ENCODE measurements at places on chromosomes 12 and 14.

DNA sequence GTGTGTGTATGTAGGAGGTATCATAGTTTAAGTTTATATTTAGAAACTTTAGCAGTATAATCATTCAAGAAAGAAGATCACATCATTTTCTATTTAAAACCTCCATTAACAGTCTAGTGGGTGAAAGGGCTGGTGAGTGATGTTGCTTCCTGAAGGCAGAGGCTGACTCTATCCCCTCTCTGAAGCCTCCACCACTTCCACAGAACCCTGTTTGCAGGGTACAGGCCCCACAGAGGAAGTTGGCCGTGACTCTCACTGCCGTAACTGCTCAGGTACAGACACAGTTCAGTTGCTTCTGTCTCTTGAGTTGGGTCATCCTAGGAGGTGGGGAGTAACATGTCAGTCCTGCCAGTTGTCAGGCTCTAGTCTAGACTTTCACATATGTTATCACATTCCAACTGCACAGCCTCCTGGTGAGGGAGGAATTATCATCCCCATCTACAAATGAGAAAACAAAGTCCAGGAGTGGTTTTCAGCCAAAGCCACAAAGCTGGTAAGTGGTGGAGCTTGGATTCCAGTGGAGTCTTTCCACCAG, 31.5 kb downstream of the CFL2 start:
- no peak for DNase-seq

- DNase-seq, result no peak
Measured at GRCh38 chr12:15469356-15469755, 147.0 kb downstream of the PTPRO start.

GRCh38 chr14:64501411-64502171, 2.0 kb downstream of the ZBTB25 start:
- peak; percentile 61 for DNase-seq

DNA sequence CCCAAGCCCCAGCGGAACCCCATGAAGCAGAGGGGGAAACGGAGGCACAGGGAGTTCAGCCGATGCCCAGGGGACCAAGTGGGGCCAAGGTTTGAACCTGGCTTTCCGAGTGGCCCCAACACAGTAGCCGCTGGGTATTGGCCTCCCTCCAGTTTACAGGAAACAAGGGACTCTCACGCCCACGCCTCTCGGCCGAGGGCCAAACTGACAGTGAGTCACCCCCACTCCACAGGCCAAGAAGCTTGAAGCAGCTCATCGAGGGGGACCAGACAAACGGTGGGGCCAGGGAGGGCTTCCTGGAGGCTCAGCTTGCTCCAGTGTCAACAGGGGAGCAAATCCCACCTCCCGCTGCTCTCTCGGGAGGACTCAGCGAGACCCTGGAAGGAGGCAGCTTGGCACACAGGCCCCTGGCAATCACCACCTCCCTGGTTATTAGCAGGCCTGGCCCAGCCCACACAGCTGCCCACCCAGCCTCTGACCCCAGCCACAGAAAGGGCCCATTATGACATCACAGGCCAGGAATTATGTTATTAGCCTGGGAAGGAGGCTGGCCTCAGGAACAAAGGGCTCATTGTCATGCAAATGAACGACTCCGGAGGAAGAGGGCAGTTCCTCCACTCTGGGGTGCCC, 54.6 kb downstream of the NCOR2 start:
- DNase-seq, result peak; percentile 91

DNA sequence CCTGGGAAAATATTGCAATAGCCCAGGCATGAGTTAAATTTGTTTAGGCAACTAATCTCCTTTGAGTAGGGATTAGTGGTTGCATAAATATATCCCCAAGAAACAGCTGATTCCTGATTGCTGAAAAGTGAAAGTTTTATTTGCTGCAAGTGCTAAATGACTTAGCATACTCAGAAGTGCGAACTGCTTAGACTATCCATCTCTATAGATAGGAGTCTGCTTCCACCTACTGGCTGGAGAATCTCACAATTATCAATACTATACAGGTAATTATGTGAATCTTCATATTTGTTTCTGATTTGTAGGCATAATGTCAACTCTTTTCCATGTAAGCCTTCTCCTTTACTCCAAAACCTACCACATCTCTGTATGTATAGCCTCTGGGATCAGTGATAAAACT, 12.0 kb upstream of the SLCO1B3 start:
- DNase-seq, result no peak

DNA sequence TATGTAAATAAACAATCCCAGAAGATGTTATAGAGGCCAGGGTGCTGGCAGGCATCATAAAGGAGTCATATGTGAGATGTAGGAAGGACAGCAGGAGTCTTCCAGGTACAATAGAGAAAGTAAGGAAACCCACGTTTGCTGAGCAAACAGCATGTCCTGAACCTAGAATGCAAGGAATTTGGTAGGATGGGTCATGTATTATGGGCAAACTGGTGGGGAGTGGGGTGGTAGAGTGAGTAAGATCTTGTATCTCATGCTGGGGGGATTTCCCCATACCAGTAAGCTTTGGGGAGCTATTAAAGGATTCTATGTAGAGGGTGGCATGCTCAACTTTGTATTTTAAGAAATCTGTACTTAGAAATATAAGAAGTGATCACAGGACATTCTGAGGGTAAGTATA, 41.0 kb downstream of the CDKL1 start:
- DNase-seq, result no peak

GRCh38 chr12:6553051-6553868, 2.6 kb downstream of the IFFO1 start:
- peak; percentile 60 for DNase-seq

DNA sequence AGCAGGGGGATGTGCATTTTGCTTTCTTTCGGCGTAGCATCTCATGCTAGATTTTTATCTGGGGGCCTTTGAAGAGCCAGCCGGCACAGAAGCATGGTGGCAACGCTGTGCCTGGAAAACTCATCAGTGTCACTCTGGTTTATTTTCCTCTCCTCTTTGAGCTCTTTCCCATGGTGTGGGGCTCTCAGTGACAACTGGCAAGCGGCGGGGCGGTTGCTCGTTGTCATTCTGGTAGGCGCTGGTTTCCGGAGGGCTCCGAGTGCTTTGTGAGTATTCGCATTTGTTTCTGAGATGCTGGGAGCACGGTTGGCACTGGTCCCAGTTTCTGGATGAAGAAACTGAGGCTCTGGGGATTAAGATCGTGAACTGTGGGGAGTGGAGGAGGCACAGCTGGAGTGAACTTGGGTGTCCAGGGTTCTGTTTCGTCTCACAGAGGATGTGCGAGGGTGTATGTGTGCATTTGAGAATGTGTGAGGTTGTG, 23.3 kb downstream of the TPCN1 start:
- peak; percentile 76 for DNase-seq

- DNase-seq, result no peak
Measured at GRCh38 chr14:67650694-67651093, 23.7 kb downstream of the VTI1B start.

- no peak for DNase-seq
Measured at GRCh38 chr14:23641180-23641914, 5.2 kb downstream of the DHRS2 start.

DNA sequence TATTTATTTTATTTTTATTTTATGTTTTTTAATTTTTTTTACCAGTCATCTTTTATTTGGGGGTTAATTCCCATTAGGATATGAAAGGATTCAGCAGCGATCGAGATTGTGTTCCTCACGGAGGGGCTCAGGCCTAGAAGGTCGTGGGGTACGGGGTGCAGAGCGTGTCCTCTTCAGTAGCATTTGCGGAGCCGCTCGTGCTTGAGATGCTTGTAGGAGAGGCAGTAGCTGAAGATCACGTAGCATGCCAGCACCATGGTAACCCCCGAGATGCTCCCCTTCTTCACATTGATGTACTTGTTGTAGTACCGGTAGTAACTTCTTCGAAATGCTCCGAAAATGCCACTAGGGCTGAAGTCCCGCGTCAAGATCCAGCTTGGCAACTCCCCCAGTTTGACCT, 40.5 kb upstream of the PLEKHG6 start:
- no peak for DNase-seq

DNA sequence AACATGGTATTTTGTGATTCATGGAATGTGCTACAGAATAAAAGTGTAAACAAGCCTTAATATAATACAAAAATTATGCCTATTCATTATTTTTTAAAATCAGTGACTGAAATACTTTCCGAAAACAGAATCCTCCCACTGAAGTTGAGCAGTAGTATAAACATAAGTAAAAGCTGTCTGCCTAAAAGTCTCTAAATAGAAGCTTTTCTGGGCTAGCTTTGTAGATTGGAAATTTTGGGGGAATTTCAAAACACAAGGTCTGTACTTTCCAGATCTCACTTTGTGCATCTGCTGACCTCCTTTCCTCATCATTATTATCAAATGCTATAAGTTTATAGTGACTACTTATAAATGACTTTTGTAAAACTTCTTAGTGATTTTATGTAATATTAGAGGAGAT, 80.4 kb upstream of the TRHDE start:
- no peak for DNase-seq

- DNase-seq, result no peak
Measured at GRCh38 chr12:116916122-116916521, 5.4 kb downstream of the FBXW8 start.

DNA sequence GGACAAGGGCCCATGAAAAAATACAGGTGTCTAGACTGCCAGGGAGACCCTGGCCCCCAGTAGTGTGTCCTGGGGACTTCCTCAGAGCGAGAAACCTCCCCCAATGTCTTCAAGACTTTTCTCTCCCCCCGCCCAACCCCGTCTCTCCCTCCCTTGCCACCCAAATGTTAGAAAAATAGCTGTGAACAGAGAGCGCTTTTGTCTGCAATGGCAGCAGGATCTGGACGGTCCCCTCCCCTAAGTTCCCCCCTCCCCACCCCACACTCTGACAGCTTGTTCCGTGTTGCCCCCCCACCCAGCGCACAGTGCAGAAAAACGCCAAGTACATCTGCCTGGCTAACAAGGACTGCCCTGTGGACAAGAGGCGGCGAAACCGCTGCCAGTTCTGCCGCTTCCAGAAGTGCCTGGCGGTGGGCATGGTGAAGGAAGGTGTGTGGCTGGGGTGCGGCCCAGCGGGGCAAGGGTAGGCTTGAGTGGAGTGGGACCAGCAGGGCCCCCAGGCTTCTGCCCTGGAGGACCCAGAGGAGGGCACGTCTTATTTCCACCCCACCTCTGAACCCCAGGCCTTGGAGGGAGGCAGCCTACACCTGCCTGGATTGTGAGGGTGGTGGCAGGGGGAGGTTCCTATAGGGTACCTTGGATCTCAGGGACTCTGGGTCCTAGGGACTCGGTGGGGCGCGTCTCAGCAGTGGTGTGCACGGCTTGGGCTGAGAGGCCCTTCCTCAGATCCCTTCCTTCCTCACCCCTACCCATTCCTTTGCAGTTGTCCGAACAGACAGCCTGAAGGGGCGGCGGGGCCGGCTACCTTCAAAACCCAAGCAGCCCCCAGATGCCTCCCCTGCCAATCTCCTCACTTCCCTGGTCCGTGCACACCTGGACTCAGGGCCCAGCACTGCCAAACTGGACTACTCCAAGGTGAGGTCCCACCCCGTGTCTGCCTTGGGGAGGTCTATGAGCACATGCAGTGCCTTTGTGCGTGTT, 4.8 kb downstream of the NR4A1 start:
- no peak for DNase-seq

DNA sequence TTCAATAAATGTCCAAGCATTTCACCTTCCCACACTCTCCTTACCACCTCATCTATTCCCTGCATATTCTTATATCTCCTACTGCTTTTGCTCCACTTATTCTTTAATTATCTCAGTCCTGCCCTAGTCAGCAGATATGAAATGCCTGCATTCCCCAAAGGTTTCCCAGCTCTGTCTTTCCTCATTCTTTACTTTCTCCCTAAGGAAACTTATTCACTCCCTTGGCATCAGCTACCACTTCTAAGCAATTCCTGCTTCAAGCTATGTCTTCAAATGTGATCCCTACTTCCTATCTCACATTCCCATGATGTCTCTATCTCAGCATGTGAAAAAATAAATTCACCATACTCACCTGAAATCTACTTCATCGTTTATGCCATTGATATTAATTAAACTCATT, 111.8 kb downstream of the CAPZA3 start:
- no peak for DNase-seq

GRCh38 chr14:52583544-52583943, 30.9 kb downstream of the GPR137C start:
- no peak for DNase-seq

DNA sequence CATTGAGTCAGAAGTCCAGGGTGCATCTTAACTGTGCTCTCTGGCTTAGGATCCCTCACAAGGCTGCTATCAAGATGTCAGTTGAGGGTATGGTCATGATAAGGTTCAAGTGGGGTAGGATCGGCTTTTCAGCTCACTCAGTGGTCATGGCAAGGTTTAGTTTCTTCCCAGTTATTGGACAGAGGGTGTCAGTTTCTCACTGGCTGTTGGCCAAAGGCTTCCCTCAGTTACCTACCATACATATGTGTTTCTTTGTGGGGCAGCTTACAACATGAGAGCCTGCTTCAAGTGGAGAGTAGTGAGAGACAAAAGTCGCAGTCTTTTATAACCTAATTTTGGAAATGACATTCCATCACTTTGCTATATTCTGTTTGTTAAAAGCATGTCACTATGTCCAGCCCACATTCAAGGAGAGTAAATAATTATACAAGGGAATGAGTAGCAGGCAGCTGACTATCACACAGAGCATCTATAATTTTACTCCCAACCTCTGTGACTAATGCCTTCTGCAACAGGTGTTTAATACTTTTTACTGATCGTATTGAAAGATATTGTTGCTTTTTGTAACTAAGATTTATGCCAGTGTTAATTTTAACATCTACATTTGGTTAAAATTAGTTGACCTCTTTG, 572.8 kb upstream of the FBXO33 start:
- DNase-seq, result no peak

DNA sequence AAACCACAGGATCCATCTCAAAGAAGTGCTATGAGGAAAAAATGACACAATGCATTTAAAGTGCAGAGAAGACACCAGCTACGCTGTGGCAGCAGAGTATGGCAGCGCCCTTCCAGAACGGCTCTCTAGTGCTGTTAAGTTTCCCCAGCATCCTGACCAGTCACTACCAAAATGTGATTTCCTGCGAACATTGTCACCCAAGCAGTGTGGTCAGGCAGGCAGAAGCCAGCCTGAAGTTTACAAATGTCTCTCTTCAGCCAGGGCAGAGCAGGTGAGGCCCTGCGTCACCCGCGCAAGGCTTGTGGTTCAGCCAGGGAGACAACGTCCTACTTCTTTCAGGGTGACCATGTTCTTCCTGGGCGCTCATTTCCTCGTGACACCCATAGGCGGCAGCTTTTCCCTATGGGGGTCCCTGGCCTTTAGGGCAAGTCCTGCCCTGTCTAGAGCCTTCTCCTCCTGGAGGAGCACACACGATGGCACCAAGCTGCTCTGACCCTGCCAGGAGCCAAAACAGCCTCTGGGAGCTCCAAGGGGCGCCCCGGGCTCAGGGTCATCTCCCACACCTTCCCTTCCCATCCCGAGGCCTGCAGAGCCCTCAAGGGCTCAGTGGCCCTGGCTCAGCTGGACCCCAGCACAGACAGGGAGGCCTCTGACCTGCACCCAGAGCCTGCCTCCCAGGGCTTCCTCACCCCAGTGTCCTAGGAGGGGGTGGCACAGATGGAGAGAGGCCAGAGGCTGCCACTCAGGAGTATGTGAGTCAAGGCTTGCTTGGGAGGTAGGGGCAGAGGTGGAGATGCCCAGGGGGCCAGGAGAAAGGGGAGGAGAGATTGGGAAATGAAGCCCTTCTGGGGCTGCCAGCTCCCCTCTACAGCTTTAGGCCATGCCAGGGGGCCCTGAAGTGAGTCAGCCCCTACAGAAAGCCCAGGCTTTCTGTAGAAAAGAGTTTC, 41.9 kb downstream of the PSMA6 start:
- no peak for DNase-seq

- DNase-seq, result no peak
Measured at GRCh38 chr14:99395909-99396530, 84.6 kb downstream of the SETD3 start.
